ENCODE measurements at places on chromosomes 3 and 15.
A peak's percentile ranks its signal among the peaks of the same experiment; 100 is the strongest.

- no peak for DNase-seq
These were observed 269.2 kb downstream of the THRB start for GRCh38 chr3:24225385-24225950.

DNA sequence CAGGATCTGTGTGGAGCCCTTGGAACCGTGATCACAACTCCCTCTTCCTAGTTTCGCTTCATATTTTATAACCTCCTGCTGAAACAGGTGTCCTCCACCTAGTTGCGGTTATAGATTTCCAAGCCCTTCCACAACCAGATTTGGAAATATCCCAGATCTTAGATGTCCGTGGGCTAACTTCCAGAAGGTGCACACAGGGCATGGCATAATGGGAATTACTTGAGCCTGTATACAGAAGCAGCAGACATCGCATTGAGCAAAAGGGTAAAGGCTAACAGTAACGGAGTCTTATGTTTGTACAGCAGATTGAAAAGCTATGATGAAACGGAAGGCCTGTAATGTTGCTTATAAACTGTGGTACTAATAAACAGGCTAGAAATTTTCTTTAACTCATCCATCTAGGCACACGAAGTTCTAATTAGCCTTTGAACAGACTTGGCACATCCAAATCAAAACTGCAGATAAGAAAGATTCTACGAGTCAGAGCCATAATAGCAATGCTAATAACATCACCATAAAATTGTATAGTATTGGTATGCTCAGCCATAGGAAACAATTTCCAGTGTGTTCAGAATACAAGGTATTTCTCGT is 1.2 kb upstream of the USF3 start:
- no peak for DNase-seq

DNA sequence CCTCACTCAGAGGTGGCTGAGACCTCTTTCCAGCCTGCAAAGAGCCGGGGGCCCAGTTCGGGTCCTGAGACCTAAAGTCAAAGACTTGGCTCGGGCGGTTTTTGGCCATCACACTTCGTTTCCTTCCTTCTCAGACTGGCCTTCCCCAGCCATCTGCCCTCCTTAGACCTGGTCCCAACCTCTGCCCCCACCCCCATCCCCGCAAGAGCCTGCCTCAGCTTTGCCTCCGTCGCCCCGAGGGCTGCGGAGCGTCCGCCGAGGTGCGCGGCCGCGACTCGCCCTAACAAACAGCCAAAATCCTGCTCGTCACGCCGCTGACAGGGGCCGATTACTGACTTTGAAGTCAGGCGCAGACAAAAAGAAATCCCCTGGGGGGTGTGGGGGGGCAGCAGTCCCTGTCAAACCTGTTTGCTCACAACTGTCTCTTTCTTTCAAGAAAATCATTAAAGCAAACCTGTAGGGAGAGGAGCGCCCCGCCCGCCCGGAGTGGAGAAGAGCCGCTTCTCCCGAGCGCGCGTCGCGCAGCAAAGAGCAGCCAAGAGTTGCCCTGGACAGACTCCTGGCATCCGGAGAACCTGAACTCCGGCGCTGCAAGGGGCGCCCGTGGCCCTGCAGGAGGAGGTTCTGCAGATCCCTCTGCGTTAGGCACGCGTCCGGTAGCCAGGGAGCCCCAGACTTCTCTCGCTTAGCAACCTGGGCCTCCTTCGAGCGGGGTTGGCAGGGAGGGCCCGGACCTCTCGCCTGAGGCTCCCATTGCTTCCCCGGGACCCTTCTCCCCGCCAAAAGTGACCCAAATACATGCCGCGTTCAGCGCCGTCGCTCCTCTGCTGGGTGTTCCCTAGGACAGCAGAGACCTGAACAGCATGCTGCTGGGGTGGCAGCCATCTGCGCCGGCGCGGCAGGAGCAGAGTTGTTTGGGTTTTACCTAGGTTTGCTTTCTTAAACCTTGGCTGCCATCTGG is 4.5 kb downstream of the SOX14 start:
- no peak for DNase-seq

GRCh38 chr15:62306851-62307504 is 141.9 kb upstream of the C2CD4B start:
- DNase-seq, result peak; percentile 79

GRCh38 chr3:104648823-104649222 is 717.9 kb upstream of the ALCAM start:
- DNase-seq, result no peak

- DNase-seq, result no peak
These were observed 168.6 kb downstream of the SOX2 start for GRCh38 chr3:181880331-181880730.

- no peak for DNase-seq
These were observed 73.6 kb downstream of the GMPS start for GRCh38 chr3:155944081-155944480.

GRCh38 chr3:12186515-12187286 is 28.0 kb upstream of the TIMP4 start:
- no peak for DNase-seq

DNA sequence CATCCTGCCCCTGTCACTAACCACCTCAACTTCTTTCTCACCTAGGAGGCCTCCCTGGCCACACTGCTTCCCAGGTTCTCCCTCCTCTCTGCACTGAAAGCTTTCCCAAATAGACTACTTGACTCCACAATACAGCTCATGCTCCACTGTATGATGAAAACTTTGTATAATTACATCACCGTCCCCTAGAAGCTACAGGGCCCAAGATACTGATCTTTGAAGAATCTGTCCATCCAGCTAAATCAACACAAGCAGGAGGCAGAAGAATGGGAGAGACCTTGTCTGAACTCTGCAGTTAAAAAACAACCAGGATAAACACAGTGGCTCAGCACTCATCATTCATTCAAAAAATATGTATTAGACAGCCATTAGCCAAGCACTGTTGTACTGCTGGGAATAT is 26.4 kb upstream of the RPS17 start:
- no peak for DNase-seq

GRCh38 chr3:159187706-159188105 is 385.9 kb downstream of the MFSD1 start:
- no peak for DNase-seq

DNA sequence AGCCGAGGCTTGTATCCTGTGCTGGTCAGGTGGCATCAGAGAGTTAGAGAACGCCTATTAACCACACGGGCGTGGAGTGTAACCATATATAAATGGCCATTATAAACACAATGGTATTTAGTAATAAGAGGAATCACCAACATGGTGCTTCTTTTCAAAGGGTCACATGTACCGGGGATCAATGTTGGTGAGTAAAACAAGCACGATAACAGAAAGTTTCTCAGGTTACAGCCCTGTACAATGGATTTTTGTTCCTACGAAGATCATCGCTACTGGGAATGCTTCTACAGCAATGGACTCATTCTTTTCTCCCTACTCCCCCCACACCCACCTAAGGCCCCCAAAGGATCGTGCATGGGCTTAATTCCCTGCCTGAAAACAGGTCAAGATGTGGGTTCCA is 42.5 kb downstream of the MEIS2 start:
- DNase-seq, result no peak

DNA sequence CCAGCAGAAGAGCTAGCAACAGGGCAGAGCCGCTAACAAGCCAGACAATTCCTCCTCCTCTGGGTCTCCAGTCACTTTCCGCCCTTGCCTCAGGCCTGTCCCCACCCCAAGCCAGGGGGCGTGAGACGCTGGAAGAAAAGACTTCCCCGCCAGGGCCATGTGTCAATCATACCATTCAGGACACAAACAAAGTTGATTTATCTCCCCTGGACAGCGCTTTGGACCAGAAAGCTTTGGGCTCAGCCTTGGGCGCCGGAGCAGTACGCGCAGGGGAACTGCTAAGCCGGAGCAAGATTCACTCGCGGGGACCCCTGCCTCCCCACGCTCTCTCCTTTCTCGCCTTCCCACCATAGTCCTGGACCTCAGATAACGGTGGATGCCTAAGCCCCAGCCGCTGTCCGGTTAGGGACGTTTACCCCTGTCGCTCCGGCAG is 479 bp downstream of the LRRC2 start:
- no peak for DNase-seq

DNA sequence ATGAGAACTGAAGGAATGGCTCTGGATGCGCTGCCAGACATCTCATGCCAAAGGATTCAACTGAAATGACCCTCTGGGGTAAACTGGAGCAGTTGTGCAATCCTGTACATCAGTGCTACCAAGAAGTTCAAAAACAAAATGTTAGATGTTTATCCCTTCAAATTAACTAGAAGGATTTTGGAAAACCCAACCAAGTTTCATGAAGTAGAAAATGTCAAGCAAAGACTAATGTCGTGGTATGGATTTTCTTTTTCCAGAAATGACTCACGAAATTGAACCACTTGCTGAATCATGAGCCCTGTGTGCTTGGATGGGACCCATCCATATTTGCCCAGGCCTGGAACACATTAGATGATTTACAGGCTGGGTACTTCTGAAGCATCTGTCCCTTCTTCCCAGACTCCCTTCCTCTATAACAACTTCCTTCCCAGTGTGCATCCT is 101.6 kb downstream of the LRTM1 start:
- DNase-seq, result peak; percentile 35

DNA sequence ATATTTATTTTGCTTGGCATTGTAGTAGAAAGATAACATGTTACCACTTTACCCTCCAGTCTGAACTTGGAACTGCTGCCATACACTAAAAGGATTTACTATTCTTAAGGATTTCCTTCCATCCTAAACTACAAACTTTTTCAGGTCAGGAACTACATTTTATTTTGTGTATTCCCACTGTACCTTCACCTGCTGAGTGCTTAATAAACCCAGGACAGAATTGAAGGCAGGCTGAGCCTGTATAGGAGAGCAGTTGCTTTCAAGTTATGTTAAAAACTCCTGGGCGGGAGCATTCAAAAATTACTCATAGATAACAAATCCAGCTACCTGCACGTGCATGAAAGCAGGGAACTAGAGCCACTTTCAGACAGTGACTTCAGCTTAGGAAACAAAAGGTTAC is 58.3 kb downstream of the CACNA1D start:
- no peak for DNase-seq

DNA sequence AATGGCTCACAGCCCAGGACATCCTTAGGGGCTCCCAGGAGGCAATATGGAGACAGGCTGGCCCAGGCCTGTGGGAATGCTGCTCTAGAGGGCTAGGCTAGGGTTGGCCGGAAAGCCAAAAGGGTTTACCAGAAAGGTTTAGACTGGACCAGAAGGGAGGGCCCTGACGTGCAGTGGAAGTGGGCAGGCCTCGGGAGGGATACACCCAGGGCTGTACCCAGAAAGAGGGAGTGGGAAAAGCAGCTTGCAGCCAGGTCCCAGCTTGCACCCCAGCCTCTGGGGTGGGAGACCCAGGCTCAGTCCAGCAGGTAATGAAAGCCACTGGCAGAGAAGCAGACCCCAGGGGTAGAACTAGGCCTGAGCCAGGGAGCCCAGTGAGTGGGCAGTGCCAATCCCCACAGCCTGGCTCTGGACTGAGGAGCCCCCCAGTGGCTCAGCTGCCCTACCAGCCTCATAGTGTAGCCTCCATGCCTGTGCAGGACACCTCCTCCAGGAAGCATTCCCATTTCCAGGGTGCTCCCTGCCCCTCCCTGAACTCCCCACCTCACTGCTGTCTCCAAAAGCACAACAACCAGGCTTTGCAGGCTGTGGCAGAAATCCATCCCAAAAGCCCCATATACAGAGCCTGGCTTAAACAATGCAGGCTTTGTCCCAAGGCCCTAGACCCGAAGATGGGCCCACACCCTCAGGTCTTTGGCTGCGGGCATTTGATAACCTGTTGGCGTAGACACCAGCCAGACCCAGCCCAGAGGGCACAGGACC is 3.5 kb downstream of the GORASP1 start:
- no peak for DNase-seq

GRCh38 chr15:91308199-91308598 is 208.1 kb downstream of the SV2B start:
- DNase-seq, result no peak

DNA sequence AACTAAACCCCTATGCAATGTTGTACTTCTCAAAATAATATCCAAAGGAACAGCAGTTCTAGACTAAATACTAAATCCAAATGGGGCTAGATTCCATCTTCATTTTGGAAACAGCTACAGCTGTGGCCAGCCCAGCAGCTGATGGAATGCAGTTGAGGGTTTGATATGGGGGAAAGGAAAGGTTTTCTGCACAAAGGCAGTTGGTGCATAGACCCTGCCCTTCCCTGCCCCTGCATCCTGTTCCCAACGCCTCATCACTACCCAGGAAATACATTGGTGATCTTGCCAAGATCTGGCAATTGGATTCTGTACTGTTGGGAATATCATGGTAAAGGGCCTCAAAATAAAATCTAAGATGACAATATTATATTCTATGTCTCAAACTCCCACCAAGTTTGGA is 43.9 kb downstream of the DTWD1 start:
- DNase-seq, result no peak

- peak; percentile 97 for DNase-seq
These were observed 115.1 kb downstream of the LIPC start for GRCh38 chr15:58546635-58547627.

- no peak for DNase-seq
These were observed 222.5 kb downstream of the SHQ1 start for GRCh38 chr3:72625602-72626337.

- DNase-seq, result no peak
These were observed 12.3 kb upstream of the PLD1 start for GRCh38 chr3:171822431-171823106.

DNA sequence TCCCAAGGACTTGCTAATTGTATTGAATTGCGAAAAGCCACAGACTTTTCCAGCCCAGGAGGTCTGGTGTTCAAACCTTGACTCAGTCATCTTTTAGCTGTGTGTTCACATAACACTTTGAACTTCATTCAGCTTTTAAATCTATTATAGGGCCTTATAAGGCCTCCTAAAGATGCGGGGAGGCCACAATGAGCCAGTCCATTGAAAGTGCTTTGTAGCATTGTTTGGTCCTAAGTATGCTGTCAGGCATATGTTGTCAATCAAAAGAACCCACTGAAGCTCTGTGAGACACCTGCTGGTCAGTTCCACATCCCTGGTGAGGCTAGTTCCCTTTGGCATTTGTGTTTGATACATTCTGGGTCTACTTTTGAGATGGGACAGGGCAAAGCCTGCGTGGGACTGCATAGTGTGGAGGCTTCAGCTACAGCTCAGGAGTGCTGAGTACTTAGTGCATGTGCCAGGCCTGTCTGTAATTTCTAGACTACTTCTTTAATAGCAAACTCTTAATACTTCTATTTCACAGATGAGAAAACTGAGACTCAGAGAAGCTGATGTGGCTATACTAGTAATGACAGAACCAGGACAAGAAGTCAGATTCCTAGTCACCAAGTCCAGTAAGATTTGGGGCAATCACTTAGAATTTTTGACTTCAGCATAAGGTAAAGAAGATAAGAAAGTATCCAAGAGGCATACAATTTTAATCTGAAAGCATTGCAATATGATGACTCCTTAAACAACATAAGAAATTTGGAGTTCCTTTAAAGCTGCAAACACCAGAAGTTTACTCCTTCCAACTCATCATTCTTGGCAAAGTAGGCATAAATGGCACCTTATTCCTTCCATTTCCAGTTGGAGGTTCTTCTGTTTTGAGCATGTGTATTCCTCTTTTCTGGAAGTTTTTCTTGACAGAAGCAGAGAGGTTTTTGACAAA is 213.0 kb downstream of the PDCD6IP start:
- peak; percentile 13 for DNase-seq

- DNase-seq, result peak; percentile 16
These were observed 72.4 kb downstream of the CHDH start for GRCh38 chr3:53773611-53774368.
